ENCODE measurements at places on chromosomes 2 and 18.

DNA sequence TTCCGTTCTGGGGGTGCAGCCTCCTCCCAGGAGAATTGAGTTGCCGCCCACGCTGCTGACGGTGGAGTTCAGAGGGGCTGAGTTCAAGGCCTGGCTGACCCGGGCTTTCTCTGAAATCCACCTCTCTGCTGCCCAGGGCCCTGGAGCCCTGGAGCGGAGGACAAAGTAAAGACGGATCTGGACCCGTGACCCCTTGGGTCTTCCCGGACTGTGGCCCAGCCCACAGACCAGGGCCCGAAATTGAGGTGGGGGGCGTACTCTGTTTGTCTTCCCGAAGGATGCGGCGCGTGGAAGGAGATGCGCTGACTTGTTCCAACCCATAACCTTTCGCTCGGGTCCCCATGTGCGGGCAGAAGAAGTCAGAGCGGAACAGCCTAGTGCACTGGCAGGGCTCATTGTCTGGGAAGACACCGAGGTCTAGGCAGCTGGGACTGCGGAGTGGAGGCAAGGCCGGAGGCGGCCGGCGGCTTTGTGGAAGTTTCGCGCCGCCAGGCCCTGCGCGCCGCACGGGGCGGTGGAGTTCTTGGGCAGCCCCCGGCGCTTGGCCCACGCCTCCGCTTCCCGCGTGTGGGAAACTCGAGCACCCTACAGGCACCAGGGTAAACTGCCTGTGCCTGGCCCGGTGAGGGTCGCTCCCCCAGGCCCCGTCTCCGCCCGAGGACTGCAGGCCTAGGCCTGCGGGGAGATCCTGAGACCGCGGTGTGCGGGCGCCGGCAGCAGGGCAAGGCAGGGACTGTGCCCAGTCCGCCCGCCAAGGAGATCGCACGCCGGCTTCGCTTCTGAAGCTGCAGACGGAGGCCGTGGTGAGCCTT, 9.8 kb downstream of the POU3F3 start:
- DNase-seq, result no peak

GRCh38 chr2:150589681-150590080, 102.2 kb upstream of the RND3 start:
- DNase-seq, result no peak

DNA sequence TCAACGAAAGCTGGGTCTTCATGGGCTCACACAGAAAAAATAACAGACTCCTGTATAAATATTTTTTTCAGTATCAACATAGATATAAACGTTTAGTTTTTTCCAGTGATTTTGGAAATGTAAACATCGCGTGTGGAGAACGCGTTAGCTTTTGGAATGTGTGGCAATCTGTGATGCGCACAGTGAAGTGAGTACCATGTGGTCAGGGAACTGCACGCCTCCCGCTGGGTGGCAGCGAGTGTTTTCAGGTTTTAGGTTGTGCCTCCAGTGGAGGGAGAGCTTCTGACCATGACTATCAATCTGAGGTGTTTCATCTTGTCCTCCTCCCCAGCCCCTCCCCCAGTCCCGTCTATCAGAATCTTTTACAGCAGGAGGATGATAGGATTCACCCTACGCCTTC, 127.8 kb downstream of the ARHGAP28 start:
- DNase-seq, result no peak

GRCh38 chr2:20428717-20429490, 18.0 kb upstream of the RHOB start:
- no peak for DNase-seq

- peak; percentile 28 for DNase-seq
Observed at GRCh38 chr2:164498836-164499235, 122.4 kb downstream of the GRB14 start.

- DNase-seq, result no peak
Observed at GRCh38 chr2:50591642-50592041, 440.3 kb downstream of the NRXN1 start.

- no peak for DNase-seq
Observed at GRCh38 chr2:172420216-172420615, 7.2 kb upstream of the ITGA6 start.

- DNase-seq, result no peak
Observed at GRCh38 chr2:75892490-75892889, 181.8 kb upstream of the GCFC2 start.

DNA sequence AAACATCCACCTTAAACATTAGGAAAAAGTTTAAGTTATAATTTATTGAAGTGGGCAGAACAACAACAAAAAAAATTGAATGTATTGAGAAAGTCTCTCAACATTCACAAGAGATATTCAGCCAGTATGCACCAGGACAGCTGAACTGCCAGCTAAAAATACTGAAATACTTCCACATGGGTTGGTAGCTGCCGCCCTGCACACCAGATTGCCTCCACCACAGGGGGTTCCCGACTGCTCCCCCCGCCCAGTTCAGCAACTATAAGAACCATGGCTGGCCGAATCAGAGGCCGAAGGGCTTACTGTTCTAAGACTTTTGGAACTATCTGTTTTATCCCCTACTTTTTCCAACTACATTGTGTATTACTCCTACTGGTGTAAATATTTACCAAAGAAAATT, 150.0 kb upstream of the LRP1B start:
- DNase-seq, result no peak

- DNase-seq, result no peak
Observed at GRCh38 chr2:113232740-113233139, 46.0 kb downstream of the PAX8 start.

DNA sequence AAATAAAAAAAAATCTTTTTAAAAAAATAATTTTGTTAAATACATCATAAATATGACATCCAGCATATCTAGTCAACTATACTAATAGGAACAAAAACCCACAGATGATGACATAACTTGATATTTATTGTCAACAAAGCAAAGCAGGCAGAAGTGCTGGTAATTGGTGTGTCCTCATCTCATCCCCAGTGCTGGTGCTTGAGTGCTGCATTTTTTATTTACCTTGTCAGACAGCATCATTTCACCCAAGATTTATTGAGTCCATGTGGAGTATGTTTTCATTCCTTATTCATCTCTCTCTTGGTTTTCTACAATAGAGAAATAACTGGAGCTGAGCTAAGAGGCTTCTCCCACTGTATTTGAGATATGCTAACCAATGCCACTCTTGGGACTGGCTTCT, 191.6 kb upstream of the SLC14A2 start:
- peak; percentile 90 for DNase-seq
